ENCODE measurements at places on chromosomes 6 and 20.

GRCh38 chr6:77466451-77467437, 3.5 kb upstream of the HTR1B start:
- DNase-seq, result peak; percentile 27

GRCh38 chr20:32664678-32665159, 9.0 kb downstream of the C20orf203 start:
- no peak for DNase-seq

- peak; percentile 84 for DNase-seq
Measured at GRCh38 chr6:158654498-158654897, 4.6 kb downstream of the SYTL3 start.

DNA sequence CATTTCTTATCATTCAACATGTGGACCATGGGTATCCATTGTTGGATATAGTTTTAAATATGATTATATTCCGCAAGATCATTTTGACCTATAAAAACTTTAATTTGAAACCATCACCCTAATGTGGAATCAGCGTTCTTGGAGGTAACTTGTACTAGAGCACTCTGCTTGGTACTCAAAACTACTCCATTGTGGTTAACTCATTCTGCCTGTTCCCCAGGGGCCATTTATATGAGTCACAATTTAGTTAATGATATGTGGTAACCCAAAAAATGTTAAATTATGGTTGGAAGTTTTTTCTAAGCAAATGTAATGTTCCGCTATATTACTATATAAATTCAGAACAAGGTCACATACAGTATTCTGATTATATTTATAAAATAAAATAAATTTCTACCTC, 109.3 kb downstream of the TRDN start:
- no peak for DNase-seq

- DNase-seq, result no peak
Measured at GRCh38 chr6:139355172-139355571, 19.3 kb downstream of the CITED2 start.

GRCh38 chr6:388202-388903, 3.2 kb upstream of the IRF4 start:
- DNase-seq, result no peak

DNA sequence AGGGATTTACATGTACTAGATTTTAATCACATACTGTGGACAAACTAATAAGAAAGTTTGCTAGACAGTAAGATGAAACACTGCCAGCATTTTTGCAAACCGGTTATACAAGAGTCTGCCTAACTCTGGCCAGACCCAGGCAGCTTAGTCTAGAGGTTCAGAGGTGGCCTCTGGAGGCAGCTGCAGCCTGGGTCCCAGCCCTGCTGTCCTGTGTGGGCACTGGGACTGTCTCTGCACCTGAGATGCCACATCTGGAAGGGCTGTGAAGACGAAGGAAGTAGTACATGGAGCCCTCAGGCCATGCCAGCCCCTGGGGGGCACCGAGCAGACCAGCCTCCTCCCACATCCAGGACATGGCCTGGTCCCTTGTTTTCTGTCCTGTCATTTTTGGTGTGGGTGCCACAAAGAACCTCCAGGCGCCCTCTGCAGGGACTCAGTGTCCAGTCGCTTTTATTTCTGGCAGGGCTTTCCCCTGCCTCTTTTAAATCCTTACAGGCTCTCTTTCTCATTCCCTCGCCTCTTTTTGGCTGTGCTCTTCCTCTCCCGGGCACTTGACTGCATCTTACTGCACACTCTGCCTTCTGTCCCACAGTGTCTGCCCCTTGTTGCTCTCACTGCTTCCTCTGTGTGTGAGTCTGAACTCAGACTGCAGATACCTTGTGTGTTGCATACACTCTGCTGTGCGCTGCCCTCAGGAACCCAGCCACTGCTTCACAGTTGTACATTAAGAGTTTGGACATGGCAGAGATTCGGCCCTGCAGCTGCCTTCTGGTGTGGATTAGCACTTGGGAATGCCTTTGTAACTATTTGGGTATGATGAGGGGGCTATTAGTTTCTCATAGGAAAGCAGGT, 216.7 kb downstream of the ZDHHC14 start:
- DNase-seq, result peak; percentile 69

GRCh38 chr6:104809116-104809515, 50.6 kb downstream of the HACE1 start:
- no peak for DNase-seq

GRCh38 chr6:161409353-161409752, 135.5 kb upstream of the AGPAT4 start:
- no peak for DNase-seq

- DNase-seq, result no peak
Measured at GRCh38 chr6:53517021-53517420, 27.9 kb downstream of the GCLC start.

DNA sequence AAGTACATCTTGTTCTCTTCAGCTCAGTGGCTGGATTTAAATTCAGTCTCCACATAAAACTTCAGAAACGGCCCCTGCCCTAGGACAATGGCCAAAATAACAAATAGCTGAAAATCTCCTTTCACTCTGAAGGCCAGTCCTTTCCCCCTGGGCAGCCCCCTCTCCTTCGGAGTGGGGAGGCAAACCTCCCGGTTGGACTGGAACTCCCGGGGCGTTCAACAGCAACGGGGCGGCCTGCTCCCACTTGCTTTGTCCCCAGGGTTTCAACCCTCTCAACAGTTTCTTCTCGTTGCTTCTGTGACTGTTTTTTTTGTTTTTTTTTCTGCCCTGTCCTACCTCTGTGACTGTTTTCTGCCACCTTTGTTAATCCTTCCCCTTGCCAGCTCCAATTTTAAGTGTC, 102.6 kb upstream of the DUSP22 start:
- no peak for DNase-seq

DNA sequence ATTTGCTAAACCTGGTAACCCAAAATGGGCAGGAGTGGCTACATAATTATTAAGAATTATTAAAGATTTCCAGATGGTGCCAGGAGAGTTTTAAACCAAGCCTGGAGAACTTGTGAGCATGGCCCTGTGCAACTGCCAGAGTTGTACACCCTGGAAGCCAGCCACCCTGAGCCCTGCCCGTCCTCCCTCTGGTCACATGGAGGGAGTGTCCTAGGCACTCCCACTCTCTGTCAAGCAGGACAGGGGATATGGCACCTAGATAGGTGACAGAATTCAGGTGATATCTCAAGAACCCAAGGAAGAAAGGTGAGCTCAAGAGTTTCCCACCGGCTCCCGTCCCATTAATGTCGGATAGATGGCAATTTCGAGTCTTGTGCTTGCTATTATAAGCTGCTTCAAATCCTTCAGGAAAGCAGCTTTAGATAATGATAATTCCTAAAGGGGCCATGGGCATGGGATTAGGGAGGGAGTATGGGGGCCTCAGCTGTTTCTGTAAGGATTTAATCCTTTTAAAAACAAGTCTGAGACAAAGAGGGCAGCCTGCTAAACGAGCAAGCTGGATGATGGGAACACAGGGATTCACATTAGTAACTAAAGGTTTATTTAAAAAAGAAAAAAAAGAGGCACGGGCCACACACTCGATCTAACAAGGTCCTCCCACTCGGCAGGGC, 169.1 kb downstream of the BMP7 start:
- DNase-seq, result no peak

DNA sequence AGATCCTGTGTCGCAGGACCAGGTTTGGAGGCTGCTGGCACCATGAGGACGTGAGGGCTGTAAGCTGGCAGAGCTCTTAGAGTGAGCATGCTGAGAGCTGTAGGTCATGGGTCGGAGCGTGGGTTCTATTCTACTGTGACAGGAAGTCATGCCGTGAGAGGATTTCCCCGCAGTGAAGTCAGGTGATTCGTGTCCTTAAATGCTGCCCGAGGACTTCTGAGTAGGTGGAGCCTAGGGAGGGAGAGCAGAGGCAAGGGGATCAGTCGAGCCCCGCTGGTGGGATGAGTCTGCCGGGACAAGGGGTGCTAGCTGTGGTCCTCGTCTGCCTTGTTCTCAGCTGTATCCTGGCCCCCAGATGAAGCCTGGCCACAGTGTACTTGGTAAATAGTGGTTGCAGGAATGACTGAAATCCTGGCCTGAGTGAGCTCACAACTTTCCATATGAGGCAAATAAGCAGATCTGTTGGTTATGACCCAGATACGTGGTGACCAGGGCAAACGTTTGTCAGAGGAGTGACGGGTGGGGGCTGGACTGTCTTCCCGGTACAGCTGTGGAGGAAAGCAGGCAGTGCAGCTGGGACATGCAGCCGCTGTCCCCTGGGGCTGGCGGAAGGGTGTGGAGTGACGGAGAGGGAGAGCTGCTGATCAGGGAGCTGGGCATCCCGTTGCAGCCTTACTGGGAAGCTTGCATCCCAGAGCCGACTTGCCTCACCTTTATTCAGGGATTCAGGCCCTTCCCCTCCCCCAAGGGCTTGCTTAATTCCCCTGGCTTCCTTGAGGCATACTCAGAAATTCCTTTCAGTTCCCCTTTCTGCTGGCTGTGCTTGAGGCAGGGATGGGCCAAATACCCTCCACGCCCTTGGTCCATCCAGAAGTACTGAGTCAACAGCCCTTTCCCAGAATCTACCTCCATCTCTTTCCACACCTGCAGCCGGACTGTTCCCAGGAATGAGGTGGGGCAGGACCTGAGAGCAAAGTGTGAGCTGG, 250.9 kb upstream of the RREB1 start:
- peak; percentile 34 for DNase-seq

DNA sequence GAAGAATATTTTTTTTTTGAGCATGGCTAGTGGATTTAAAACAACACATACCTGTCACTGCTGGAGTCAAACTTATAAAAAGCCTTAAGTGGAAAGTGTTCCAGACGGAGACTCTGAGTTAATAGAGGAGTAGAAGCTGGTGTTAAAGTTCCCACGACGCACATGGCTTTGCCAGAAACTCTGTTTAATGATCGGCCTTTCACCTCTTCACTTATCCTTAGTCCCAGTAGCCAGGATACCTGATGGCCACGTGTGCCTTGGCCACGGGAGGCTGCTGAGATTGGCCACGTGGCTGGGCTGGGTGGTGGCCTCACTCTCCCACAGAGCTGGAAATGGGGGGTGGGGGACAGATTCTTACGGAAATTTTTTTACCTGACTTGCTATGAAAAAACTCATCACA, 333.1 kb downstream of the ZFAND3 start:
- DNase-seq, result no peak

GRCh38 chr6:69953491-69953890, 87.1 kb downstream of the COL19A1 start:
- DNase-seq, result no peak

GRCh38 chr6:80641591-80641990, 535.1 kb downstream of the BCKDHB start:
- DNase-seq, result no peak

All from AG08396 (cell line).